ENCODE measurements at places on chromosomes 1 and 21.

GRCh38 chr1:108610073-108610472 is 50.2 kb downstream of the EEIG2 start:
- DNase-seq: no peak

GRCh38 chr1:153774026-153774595 is 1.1 kb upstream of the SLC27A3 start:
- DNase-seq: no peak

GRCh38 chr1:85184245-85184644 is 16.6 kb downstream of the SYDE2 start:
- no peak for DNase-seq

- no peak for DNase-seq
Measured at GRCh38 chr1:1402072-1402900, 3.2 kb upstream of the CCNL2 start.

DNA sequence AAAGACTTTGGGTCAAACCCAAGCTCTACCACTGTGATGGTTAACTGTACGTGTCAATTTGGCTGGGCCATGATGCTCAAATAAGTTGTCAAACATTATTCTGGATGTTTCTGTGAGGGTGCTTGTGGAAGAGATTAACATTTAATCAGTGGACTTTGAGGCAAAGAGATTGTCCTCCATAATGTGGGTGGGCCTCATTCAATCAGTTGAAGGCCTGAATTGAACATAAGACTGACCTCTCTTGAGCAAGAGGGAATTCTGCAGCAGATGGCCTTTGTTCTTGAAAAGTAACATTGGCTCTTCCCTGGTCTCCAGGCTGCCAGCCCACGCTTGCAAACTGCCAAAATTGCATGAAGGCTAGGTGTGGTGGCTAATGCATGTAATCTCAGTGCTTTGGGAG is 94.5 kb upstream of the SPATA6 start:
- DNase-seq: no peak

DNA sequence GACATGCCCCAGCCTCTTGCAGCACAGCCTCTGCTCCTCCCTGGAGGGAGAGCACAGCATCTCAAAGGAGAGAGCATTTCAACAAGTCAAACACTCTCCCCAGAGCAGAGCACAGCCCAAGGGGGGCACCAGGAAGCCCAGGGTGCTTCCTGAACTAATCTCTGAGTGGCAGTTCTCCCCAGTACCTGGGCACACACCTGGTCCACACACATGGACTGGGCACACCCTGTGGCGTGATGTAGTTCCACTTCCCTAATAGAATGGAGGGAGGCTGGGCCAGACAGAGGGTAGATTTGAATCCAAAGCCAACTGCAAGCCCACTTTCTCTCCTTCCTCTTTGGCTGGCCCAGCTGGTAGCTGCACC is 55.5 kb downstream of the CD46 start:
- no peak for DNase-seq

DNA sequence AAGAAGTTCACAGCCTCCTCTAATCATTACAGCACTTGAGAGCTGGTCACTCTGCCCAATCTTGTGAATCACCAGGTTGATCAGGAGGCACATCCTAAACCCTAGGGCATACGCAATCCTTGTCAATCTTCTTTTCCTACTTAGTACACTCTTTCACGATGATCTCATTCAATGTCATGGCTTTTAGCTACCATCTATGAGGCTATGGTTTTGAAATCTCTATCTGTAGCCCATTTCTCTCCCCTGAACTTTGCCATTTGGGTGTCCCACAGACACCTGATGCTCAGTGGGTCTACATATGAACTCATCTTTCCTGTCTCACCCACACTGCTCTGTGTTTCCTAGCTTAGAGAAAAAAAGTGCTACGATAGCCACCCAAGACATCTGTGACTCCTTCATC is 1.9 kb upstream of the MED18 start:
- DNase-seq: no peak

- DNase-seq: no peak
Measured at GRCh38 chr1:184380468-184380867, 6.4 kb upstream of the C1orf21 start.

DNA sequence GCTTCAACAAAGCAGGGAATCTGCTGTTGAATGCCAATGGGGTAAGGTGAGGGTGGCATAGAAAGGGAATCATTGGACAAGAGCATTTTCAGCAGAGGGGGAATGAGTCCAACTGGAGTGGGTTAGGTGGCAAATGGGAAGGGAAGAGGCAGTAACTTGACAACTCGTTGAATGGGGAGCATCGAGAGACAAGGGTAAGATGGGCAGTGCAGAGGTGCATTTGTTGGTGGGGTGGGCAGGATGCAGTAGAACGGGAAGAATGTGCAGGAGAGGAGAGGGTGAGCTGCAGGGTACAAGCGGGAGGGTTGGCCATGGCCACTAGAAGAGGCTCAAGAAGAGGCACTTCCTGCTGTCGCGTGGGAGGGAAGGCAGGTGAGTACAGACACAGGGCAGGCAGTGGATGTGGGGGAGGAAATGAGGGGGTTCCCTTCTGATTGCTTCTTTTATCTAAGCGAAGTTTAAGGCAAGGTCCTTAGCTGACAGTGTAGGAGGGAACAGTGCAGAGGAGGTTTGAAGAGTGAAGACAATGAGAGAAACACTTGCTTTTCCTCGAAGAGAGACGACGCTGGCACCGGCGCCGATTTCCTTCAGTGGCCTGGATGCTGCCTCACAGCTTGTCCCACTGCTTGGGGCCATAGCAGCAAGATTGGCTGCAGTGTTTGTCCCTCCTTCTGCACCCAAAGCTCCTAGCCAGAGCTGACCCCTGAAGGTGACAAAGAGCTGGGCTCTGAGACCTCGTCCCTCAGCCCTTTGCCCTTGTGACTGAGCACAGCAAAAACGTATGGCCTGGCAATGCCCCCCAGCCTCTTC is 3.2 kb upstream of the IKBKE start:
- no peak for DNase-seq

DNA sequence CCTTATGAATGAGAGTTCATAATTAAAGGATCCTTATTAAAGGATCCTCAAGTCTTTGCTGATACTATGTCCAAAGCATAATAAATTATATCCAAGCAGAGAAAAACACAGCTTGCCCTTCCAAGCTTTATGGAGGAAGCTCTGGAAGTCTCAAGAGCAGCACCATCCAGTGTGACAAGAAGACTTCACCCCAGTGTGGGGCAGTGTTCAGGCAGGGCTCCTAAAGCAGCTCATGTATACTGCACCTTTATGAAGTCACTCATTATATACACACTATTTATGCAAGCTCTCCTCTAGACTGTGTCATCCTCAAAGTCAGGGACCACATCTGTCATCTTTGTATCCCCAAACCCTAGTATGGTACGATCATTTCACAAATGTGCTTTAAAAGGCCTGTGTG is 11.9 kb upstream of the CCN1 start:
- DNase-seq: no peak
